Activated CD4-positive, alpha-beta T cell treated with anti-CD3 and anti-CD28 coated beads, Interleukin-2, amount 10 ng/mL, durations not matched to agents 7 days and 5 days (primary cell): ENCODE measurements at places on chromosomes 12 and 14.

- no peak for DNase-seq
- H3K27me3 ChIP-seq, result peaks cover 18% of the 10 kb centered on the region
- peaks cover 2% of the 10 kb centered on the region for H3K4me1 ChIP-seq
- no peak overlapping the region for H3K27ac ChIP-seq
Observed at GRCh38 chr14:100830681-100831080, 4.8 kb downstream of the MEG3 start.

- no peak for DNase-seq
- no peaks in the 10 kb centered on the region for H3K4me1 ChIP-seq
- H3K27me3 ChIP-seq, result no peaks in the 10 kb centered on the region
- H3K36me3 ChIP-seq, result no peaks in the 10 kb centered on the region
Observed at GRCh38 chr14:84087986-84088531, 1441.9 kb upstream of the FLRT2 start.

- H3K27me3 ChIP-seq, result no peaks in the 10 kb centered on the region
- H3K36me3 ChIP-seq, result peaks cover 58% of the 10 kb centered on the region
- peak overlapping the region; percentile 6 for H3K27ac ChIP-seq
- no peak for DNase-seq
- H3K4me3 ChIP-seq, result no peak overlapping the region
Observed at GRCh38 chr14:22908601-22909000, 10.3 kb downstream of the RBM23 start.

DNA sequence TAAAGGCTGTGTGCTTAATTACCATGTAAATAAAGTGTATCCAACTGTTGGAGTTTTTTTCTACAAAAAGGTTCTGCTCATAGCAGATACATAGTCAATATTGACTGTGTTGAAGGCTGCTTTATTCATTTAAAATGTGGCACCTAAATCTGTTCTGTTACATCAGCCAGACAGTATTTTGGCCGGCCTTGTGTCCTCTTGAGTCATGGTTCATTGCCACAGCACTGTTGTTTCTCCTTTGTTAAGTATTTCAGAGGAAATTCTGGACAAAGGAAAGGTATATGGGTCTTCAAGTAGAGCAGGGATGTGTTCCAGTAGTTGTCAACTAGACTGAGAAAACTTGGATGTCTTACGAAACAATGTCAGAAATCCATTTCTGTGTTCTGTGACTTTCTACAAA is 95.5 kb downstream of the SLC38A6 start:
- no peak for DNase-seq
- H3K4me3 ChIP-seq, result no peak overlapping the region
- no peaks in the 10 kb centered on the region for H3K27me3 ChIP-seq
- no peaks in the 10 kb centered on the region for H3K36me3 ChIP-seq
- H3K27ac ChIP-seq, result no peak overlapping the region

DNA sequence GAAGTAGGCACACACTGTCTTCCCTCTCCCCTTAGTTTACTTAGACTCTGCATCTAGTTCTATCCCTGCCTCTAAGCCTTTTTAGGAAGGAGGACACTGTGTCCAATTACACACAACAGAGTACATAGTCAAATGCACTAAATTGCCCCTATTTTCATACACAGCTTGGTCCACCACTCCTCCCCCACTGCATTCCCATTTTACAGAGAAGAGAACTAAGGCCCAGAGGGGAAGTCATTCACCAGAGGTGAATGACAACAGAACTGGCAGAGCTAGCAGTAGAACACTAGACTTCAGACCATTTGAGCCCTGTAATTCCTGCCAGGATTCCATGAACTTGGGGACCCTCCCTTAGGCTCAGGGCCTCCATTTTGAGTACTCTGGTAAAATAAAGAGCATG is 1.1 kb upstream of the JPH4 start:
- H3K36me3 ChIP-seq, result no peaks in the 10 kb centered on the region
- H3K27me3 ChIP-seq, result peaks cover 57% of the 10 kb centered on the region
- H3K27ac ChIP-seq, result no peak overlapping the region
- peaks cover 8% of the 10 kb centered on the region for H3K4me1 ChIP-seq
